ENCODE measurements at places on chromosomes 2 and 18.
A peak's percentile ranks its signal among the peaks of the same experiment; 100 is the strongest.

GRCh38 chr2:218849721-218850120, 9.9 kb upstream of the WNT6 start:
- peak; percentile 58 for DNase-seq

DNA sequence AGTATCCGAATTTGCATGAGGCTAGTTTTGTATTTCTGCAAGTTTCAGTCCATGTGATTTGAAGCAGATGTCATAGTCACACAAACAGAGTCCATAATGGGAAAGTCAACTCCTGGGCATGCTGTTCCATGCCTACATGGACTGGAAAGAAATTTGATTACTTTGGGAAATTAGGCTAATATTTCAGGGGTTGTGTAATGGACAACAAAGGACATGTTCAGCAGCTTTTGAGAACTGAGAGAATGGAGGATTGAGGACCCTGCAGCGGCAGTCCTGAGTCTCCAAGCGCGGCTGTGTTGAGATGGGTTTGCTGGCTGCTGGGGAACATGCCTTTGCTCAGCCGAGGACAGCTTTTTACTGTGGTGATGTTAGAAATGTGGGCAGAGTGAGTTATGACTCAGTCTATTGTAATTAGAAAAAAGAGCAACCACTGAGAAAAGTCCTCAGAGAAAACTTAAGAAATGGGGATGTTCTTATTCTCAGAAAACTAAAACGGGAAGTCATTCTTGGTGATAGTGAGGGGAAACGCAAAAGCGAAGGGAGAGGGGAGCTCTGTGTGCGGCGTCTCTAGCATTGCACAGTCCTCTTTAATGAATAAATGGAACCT, 149.2 kb downstream of the FAM210A start:
- DNase-seq, result peak; percentile 90

DNA sequence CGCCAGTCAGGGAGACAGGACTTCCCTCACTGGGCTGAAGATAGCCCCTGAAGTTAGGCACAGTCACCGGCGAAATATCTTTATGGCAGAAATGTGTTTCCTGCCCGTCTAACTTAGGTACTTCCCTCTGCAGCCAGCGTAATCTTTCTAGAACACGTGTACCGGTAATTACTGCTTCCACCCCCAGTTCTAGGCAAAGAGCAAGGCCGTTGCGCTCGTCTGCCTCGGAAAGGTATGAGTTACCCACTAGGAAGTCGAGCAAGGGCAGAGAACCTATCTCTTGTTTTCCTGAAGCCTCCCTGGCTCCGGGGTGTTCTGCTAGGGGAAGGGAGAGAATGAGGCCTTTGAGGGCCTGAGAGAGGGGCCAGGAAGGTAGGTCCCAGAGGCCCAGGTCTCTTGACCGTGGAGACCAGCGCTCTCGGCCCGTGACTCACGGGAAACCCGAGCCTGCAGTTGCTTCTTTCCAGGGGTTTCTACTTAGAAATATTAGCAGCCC, 70.0 kb downstream of the TWSG1 start:
- peak; percentile 92 for DNase-seq

GRCh38 chr18:60500960-60501359, 128.4 kb upstream of the MC4R start:
- DNase-seq, result no peak

DNA sequence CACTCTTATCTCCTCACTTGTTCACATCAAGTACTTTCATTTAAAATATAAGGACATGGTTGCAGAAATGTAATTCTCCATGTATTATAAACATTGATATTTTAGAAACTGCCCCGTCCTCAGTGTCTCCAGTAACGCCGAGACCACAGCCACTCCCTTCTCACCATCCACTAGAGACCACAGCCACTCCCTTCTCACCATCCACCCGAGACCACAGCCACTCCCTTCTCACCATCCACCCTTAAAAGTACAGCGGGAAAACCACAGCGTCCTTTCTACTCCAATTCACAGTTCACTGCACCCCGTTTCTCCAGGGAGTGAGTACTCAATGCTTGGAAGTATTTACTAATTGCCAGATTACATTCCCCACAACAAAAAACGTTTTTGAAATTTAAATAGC, 1452.2 kb upstream of the ACVR2A start:
- DNase-seq, result no peak

GRCh38 chr2:240170354-240170735, 29.9 kb upstream of the OTOS start:
- no peak for DNase-seq

DNA sequence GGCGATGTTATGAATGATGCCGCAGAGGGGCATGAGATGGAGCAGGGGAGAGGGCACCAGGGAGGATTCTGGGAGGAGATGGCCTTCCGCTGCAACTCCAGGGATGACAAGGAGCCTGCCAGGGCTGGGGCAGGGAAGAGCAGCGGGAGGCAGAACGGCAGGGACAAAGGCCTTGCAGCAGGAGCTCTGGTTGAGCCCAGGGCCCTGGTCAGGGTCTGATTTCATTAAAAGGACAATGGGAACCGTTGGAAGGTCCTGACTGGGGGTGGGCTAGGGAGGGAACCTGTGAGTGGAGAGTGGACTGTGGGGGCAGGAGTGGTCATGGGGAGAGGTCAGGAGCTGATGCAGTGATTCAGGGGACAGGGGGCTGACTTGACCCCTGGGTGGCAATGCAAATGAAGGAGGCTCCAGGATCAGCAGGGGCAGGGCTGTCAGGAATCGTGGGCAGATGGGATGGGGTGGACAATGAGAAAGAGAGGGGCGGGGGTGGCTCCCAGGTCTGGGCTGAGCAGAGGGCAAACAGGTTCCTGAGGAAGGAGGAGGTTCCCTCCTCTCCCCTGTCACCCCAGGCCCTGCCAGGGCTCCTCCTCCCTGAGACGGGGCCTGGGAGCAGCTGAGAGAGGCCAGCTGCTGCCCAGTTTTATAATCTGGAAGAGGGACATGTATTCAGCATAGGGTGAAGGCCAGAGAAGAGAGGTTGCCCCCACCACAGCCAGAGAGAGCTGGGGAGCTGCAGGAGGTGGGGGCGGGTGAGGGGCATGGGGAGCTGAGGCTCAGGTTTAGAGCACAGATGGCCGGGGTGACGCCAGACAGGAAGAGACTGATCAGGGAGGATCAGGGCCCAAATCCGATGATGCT, 7.3 kb upstream of the DUSP2 start:
- DNase-seq, result no peak

- DNase-seq, result no peak
Observed at GRCh38 chr2:203840655-203841205, 26.8 kb upstream of the CTLA4 start.

- no peak for DNase-seq
Observed at GRCh38 chr2:17710547-17711248, 42.9 kb downstream of the SMC6 start.

DNA sequence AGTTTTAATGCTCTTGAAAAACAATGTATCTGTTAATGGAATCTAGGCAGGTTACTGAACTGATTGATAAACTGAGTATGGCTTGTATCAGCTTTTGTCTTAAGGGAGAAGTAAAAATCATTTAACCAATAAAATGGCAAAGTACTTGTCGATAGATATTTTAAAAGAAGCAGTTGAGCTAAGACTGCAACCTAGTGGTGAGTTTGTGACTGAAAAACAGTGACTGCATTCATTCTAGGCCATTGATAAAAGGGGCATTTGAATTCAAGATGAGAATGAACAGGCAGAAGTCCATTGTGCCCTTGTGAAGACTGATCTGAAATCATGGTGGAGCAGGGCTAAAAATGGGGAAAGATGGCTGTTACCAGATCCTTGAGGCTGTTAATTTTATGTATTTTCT, 59.4 kb upstream of the MSTN start:
- no peak for DNase-seq

DNA sequence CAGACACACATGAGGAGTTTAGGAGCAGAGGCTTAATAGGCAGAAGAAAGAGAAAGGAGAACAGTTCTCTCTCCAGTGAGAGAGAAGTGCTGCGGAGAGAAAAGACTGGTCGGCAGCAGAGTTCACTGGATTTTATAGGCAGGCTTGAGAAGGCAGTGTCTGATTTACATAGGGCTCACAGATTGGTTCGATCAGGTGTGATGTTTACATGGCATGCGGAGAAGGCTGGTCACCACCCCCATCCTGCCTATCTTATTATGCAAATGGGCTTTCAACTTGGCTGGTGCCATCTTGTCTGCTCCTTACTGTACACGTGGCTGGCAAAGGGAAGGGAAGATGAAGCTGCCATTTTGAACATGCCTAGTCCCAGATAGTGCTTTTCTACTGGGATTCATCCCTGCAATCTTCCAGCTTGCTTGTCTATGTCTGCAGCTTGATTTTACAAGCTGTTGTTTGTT, 113.4 kb downstream of the AP1S3 start:
- DNase-seq, result no peak

Measured in urothelium cell line (cell line).